Hypothalamus (tissue), 51 donors: ENCODE measurements at places on chromosomes 3 and 15.

- no peak for DNase-seq
Measured at GRCh38 chr15:56467616-56468015, 2.7 kb upstream of the MNS1 start.

DNA sequence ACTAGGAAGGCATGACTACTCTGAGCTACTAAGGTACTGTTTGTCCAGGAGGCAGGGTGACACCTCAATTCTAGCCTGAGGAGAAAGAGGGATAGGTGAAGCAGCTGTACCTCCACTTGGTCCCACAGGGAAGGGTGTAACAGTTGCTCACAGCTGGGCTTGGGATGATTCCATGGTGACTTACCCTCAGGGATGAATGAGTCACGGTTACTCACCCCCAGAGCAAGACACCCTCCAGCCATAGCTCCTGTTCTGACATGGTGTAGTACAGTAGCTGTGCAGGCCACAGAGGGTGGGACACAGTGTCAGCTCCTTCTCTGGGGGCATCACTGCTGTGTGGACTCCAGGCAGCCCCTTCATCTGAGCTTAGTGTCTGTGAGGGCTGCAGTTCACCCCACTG is 868.6 kb upstream of the SEMA6D start:
- DNase-seq = no peak

DNA sequence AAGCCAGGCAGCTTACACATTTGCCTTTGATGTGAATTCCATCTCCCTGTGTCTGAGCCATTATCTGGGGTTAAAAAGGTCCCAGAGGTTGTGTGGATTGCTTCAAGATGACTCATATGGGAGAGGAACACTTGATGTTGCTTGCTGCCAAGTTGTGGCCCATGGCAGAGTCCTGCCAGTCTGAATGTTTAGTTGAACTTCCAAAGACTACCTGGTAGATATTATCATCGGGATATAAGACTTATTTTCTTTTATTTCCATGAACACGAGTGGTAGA is 85.6 kb downstream of the TJP1 start:
- DNase-seq = no peak

GRCh38 chr3:16254916-16255315 is 9.8 kb downstream of the DPH3 start:
- DNase-seq = no peak

DNA sequence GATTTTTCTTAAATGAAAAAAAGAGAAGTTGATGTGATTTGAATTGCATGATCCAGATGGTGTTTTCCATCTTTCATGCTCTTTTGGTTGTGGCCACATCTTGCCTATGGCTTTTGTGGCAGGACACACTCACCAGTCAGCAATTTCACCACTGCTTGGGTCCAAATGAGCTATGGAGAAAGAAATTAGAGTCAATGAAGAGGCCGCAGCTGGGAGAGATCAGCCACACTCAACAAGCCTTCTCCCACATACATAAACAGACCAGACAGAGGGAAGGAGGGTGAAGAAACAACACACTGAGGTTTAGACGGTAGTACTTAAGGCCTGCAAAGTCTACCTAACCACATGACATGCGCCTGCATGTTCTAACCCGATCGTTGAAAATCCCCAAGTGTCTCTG is 110.7 kb upstream of the CDIN1 start:
- no peak for DNase-seq

GRCh38 chr3:155859859-155860258 is 5.6 kb upstream of the SLC33A1 start:
- no peak for DNase-seq

- no peak for DNase-seq
Measured at GRCh38 chr3:197593046-197593380, 37.2 kb upstream of the BDH1 start.
